ENCODE measurements at places on chromosomes 11 and 22.

DNA sequence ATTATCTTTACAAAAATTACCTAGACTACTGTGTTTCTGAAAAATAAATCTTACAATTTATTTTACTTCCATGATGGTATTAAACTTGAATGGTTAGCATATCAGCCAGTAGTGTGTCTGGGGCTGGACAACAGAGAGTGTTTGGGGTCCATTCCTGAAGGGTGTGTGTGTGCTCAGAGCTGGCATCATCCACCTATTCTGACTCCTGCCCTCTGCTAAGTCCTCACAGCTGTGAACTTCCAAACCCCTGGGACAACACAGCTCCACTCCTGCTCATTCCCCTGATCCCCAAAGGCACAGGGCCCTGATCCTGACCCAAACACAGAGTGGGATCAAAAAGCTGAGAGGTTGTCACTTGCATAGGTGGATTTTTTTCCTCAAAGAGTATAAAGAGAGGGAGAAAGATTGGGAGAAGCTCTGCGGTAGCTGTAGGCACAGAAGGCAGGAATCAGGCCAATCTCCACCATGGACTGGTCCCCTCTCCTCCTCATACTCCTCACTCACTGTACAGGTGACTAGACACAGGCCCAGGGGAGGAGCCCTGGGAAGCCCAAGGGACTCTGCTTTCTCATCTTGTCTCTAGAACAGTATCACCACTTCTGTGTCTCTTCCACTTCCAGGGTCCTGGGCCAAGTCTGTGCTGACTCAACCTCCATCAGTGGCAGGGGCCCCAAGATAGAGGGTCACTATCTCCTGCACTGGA, 55.7 kb upstream of the TOP3B start:
- no peak for DNase-seq

GRCh38 chr11:14905104-14906033, 13.3 kb upstream of the CYP2R1 start:
- DNase-seq, result no peak

- DNase-seq, result peak; percentile 26
Measured at GRCh38 chr11:65492637-65493366, 6.0 kb upstream of the MALAT1 start.

GRCh38 chr11:122898799-122899198, 16.2 kb downstream of the JHY start:
- DNase-seq, result no peak

DNA sequence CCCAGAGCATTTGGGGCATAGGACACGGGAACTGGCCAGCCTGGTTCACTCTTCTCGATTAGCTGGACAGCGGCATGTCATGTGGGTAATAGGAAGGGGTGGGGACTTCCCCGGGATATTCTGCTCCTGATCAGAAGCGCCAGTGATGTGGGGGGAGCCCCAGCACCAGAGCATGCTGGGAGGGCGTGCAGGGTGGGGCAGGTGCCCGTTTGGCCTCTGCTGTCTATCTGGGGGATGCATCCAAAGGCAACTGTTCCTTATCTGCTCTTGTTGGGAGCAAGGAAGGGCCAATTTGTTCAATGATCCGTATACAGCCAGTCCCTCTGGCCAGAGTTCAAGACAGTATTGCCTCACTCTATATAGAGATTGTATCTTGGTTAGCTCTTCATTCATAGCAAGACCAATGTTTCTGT, 43.6 kb downstream of the PPARA start:
- no peak for DNase-seq

DNA sequence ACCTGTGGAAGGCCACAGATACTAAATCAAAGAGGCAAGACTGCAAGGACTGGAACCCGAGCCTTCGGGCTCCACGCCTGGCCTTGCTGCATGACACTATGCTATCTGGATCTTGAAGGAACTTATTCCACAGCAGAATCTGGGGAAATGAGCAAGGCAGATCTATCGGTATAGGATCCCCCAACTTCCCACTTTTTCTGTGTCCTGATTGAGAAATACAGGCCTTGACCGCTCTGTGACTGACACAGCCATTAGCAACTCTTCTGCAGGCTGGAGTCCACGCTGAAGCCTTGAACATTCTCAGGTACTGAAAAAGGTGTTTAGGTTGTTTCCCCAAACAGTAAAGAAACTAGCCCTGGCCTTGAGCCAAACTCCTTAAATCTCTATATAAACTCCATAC, 241.2 kb upstream of the NARS2 start:
- no peak for DNase-seq

DNA sequence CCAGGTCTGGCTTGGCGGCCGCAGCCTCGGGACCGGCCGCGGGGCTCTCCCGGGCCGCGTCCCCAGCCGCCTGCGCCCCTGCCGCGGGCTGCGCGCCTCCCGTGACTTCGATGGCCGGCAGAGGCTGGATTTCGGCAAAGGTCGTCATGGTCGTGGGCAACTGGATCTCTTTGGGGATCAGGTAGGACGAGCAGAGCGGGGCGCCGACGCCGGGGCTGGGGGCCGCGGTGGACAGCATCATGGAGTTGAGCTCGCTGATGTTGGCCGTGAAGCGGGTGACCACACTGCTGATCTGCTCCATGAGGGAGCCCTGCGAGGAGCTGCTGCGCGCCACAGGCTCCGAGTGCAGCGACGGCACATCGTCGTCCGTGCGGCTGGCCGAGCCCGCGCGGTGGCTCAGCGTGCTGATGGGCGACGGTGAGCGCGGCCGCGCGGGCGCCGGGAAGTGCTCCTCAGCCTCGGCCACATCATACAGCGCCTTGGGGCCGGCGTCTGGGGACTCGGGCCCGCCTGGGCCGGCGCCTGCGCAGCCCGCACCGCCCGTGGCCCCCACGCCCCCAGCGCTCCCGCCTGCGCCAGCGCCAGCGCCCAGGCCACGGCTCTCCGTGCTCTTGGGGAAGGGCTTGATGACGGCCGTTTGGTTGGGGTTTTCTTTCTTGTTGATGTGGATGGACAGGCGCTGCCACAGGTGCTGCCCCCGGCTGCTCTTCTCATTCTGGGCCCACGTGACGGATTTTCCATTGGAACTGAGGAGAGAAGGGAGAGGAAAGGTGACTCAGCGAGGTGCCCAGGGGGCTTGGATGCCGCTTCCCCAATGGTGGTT, 171.4 kb upstream of the CTSC start:
- no peak for DNase-seq

DNA sequence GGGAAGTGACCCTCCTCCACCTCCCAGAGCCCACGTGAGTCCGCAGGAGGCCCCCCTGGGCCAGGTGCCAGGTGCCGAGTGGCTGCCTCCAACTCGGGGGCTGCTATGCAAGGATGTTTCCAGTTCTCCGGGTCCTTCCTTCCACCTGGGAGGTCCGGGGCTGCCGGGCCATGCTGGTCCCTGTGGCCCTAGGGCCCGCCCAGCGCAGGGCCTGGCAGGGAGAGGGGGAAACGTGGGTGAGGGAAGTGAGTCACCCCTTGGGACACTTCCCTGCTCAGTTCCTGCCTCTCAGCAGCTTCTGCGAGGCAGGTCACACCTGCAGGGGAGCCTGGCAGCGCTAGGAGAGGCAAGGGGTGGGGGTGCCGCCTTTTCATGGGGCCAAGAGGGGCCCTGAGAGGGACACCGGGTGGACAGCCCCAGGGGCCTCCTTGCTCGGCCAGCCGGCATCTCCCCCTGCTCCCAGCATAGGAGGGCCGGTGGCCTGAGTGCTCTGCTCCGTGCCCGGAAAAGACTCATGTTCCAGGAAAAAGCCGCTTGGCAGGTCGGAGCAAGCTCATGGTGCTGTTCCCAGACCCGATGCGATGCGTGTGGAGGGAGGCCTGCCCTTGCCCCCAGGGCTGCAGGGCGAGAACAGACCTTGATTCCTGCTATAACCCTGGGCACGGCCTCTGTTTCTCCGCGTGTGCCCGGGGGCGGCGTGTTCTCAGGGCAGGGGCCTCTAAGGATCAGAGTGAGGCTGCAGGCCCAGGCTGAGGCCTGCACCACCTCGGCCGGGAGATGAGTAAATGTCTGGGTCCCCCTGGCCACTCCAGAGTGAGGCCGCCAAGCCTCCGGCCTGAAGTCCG, 30.3 kb upstream of the WNT7B start:
- DNase-seq, result no peak

- DNase-seq, result no peak
Measured at GRCh38 chr11:58495906-58496305, 12.0 kb downstream of the OR5B21 start.

GRCh38 chr11:70079691-70080090, 1.6 kb downstream of the ANO1 start:
- DNase-seq, result no peak

DNA sequence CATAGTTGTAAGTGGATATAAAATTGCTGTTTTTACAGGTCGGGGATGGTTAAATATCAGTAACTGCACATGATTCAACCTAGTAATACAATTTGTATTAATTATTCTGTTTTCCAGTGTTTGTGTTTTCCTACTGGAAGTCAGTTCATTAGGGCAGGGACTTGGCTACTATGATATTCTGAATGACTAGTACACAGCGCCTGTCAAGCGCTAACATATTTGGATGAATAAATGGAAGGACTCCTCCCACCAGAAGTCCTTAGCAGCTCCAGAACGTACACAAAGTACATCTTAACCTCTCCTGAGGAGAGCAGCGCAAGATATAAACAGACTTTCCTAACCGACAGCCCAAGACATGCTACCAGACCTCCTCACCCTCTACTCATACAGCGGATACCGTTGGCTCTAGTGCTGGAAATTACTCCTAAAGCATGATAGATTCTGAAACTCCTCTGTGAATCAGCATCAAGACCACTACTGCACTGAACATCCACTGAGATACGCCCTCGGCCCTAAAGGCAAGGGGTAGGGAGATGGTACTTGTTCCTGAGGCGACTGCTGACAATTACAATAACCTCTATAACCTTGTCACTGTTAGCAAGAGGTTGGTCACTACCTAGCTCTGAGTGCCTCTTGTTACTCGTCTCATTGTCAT, 79.1 kb downstream of the RDX start:
- no peak for DNase-seq

GRCh38 chr11:12212821-12213185, 102.4 kb downstream of the MICAL2 start:
- DNase-seq, result no peak

DNA sequence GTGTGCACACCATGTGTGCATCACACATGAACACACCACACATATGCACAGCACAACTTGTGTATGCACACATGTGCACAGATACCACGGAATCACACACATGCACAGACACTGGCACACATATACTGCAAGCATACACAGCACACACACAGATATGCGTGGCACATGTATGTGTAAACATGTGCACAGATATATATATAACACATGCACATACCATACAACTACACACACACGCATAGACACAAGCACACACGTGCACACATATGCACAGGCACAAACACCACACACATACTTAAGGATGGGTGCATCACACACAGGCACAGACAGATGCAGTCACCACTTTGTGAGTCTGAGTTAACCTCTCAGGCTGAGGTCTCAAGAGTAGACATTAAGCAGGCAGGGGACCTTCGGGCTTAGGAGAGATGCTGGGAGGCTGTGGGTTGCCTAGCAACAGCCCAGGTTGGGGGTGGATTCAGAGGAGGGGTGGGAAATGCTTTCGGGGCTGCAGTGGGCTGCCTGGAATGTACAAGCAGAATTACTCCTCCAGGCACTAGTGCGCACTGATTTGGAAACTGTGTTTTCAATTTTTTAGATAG, 82.9 kb downstream of the MYO18B start:
- no peak for DNase-seq

DNA sequence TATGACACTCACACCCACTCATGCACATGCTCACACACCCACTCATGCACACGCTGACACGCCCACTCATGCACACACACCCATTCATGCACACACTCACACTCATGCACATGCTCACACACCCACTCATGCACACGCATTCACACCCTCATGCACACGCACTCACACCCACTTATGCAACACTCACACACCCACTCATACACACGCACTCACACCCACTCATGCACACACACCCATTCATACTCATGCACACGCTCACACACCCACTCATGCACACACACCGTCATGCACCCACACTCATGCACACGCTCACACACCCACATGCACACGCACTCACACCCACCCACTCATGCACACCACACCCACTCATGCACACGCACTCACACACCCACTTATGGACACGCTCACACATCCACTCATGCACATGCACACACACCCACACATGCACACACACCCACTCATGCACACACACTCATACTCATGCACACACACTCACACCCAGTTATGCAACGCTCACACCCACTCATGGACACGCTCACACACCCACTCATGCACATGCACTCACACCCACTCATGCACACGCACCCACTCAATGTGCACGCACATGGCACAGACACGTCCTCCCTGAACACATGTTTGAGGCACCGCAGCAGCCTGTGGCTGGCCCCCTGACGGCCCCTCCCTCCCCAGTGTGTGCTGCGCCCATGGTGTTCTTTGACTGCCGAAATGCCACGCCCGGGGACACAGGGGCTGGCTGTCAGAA, 17.9 kb downstream of the MUC5AC start:
- no peak for DNase-seq

GRCh38 chr22:50206599-50206998, 5.8 kb downstream of the SELENOO start:
- DNase-seq, result peak; percentile 51

GRCh38 chr11:75341612-75342011, 9.8 kb downstream of the ARRB1 start:
- no peak for DNase-seq

GRCh38 chr11:111120161-111120560, 125.4 kb upstream of the POU2AF2 start:
- no peak for DNase-seq

DNA sequence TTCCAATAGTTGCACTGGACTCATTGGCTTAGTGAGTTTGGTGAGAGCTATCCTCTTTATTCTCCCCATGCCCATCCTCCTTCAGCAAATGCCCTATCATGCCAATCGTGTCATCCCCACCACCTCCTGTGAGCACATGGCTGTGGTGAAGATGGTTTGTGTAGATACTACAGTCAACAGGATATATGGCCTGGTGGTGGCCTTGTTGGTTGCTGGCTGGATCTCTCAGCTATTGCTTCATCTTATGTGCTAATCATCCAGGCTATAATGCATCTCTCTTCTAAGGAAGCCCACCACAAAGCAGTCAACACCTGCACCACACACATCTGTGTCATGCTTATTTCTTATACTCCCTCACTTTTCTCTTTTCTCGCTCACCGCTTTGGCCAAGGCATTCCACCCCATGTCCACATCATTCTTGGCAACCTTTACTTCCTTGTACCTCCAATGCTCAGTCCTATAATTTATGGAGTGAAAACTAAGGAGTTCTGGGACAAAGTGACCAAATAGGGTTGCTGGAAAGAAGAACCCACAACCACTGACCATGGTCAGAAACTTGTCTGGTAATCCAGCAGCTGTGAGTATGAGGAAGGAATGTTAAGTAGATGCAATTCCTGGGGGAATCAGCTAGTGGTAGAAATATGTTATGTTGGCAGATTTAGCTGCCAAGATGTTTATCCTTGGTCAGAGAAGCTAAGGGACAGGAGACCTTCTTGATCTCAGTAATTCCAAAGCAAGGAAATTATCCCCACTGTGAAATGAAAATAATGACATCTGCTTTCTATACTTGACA, 16.3 kb upstream of the OR56B1 start:
- DNase-seq, result no peak
